ENCODE measurements at places on chromosomes 2 and 18.

DNA sequence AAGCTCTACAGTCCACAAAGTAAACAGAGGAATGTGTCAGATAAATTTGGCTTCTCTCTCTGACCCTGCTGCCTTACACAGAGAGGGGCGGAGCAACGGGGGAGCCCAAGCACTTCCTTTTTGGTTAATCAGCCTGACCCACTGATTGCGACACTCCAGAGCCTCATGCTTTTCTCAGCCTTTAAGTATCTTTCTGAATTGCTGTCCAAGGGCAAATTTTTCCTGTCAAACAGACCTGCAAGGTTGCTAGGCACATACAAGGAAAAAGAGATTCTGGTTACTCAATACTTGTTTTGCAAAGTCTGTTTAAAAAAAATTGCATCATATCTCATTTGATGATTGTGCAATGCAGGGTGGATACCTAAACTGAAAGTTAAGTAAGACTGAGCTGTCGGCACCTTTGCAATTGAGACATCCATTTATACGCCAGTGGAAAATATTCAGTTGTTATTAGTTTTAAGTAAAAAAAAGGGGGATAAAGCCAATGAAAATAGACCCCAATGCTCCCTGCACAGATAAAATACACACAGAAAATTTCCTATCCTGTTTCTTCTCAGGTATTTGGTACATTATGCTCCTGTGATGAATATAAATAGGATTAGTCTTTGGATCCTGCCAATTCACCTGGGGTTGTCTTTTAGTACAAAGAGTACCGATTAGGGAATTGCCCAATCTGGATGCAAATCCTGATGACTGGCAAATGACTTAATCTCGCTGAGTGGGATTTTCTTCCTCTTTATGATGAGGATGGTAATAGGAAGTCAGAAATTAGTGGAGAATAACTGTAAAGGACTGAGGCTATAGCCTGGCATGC is 260.2 kb upstream of the TRIB2 start:
- DNase-seq, result peak; percentile 72

GRCh38 chr2:162925595-162925994 is 87.0 kb upstream of the KCNH7 start:
- no peak for DNase-seq

- DNase-seq, result no peak
These were observed 10.6 kb upstream of the CIB4 start for GRCh38 chr2:26651799-26652198.

DNA sequence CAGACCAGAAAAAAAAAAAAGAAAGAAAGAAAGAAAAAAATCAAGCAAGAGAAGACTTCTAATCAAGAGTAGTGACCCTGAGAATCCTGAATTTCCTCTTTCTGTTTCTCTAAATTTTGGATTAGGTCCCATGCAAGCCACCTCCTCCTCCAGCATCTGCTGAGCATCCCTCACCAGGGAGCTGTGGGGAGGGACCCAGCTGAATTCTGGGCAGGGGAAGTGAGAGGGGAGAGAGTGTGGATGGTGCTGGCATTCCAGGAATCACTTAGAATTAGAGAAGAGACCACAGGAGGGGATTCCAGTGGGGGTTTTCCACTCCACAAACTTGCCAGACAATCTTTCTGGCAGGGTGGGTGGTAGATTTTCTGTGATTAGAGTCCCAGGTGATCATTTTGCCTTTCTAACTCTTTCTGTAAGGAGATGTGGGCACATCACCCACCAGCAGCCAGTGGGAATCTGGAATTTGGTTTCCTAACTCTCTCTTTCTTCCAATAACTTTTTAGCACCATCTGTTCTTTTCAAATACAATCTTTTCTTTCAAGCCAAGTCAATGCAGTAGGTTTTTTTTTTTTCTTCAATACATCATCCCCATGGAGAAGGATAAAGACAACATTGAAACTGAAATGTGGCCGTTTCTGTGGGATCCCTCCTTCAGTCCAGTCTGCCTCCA is 279.2 kb downstream of the CLIP4 start:
- no peak for DNase-seq

DNA sequence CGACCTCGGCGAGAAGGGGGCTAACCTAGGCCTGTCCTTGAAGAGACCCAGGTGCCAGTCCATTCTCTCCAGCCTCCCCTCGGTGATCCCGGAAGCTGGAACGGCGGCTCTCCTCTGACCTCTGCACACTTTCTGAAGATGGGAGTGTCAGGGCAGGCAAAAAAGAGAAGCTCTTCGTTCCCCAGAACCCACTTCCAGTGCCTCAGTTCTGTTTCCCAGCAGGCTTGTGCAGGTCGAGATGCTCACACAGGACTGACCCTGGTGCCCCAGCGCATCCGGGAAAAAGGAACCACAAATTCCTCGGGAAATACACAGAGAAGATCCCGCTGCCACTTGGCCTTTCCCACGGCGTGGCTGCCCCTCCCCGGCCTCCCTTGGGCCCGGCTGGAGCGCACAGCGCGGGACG is 681 bp upstream of the PTPN18 start:
- DNase-seq, result no peak

DNA sequence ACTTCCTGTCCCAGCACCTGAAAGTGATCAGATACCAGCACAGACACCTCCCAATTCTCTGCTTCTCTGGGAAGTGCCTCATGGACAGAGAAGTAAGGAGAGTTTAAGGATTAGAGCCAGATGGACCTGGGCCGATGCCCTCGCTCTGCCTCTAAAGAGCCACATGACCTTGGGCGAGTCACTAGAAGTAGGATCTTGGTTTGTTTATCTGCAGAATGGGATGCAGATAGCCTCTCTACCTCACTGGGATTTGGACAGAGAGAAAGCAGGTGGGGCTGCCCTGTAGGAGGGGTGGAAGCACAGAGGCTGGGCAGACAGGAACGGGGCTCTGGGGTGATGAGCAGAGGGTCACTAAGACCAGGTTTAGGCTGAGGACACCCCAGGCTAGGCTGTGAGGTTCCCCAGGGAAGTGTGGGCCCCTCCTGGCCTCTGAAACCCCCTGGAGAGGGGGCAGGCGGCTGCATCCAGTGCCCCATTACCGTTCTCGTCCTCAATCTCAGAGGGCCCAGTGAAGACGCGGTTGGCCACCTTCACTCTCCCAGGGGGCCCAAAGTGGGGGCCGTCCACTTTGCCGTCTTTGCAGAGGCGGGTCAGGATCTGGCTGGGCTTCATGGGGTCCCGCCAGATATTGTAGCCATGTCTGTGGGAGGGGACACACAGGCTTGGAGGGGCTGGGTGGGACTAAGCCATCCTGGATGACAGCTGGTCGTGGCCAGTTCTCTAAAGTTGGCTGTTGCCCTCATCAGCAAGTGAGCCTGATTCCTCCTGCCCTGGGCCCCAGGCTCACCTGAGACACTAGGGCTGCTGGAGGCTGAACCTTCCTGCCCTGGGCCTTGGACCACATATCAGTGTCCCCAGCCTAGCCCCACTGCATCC is 13.3 kb downstream of the OTOF start:
- DNase-seq, result peak; percentile 1

DNA sequence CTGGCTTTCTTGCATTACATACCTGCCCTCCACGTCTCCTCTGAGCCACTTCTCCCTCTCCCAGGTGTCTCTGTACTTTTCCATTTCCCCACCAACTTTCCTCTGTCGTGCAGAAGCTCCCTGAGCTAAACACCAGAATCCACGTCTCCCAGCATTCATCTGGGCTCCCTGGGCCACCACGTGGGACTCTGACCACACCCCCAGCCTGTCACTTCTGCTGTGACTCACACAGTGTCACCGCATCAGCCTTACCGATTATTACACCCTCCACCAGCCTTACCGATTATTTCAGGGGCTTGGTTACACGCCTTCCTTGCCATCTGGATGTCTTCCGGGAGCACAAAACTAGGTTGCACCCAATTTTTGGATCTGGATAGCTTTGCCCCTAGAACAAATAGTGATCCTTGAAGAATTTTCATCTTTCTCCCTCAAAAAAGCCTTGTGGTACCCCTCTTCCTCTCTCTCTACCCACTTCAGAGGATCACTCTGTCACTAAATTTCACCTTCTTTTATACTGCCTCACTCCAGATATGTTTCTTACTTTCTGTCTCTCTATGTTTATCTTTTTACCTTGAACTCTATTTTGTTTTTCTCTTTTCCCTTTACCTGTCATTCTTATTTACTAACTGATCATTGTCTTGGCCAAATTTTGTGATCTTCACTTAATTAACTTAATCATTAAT is 136.9 kb upstream of the CAB39 start:
- no peak for DNase-seq

DNA sequence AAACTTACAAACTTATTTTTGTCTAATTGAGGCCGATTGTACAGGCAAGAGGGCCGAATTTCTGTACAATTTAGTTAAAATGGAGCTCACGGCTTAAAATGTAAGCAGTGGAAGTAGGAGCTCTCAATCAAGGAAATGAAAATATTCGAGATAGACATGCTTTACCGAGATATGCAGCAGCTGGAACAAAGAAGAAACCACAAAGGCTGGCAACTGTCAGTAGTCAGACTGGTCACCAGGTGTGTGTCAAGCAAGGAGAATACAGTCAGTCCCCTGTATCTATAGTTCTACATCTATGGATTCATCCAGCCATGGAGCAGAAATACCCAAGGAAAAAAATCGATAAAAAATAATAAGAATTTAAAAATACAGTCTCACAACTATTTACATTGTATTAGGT is 122.6 kb downstream of the WDSUB1 start:
- DNase-seq, result no peak

- no peak for DNase-seq
These were observed 22.0 kb downstream of the FAM98A start for GRCh38 chr2:33577084-33577483.

- no peak for DNase-seq
These were observed 15.2 kb downstream of the GNLY start for GRCh38 chr2:85709401-85709811.

DNA sequence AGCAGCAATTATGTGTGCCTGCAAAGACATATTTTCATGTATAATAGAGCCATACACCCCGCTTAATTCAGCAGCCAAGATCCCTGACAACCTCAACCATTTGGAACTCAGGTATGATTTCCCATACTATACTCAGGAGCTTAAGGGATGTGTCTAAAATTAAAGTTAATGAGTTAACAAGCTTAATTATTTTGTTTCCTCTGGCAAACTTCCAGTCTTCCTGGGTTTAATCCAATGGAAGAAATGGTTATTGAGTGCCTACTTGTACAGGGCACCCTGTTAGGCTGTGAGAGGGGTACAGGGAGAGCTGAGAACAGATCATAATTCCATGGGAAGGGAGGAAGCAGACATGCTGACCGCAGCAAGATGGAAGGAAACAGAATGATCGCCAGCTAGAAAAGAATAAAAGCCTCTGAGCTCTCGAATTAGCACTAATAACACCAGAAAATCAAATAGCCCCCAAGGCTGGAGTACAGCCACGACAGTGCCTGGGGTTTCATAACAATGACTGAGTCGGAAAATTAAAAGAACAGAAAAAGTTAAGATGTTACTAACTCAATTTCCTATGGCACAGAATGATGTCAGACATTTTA is 20.8 kb upstream of the CEP68 start:
- no peak for DNase-seq

- DNase-seq, result peak; percentile 78
These were observed at the start of the genes ATG4B and THAP4 for GRCh38 chr2:241637018-241637794. TSS of gene ATG4B (plus strand) at chr2:241637693. CDS start at chr2:241637715, 22 bp downstream. TSS of gene THAP4 (minus strand) at chr2:241637158. CDS start at chr2:241637017, 141 bp downstream.

- no peak for DNase-seq
These were observed 59.6 kb upstream of the SERPINE2 start for GRCh38 chr2:224098481-224099230.

DNA sequence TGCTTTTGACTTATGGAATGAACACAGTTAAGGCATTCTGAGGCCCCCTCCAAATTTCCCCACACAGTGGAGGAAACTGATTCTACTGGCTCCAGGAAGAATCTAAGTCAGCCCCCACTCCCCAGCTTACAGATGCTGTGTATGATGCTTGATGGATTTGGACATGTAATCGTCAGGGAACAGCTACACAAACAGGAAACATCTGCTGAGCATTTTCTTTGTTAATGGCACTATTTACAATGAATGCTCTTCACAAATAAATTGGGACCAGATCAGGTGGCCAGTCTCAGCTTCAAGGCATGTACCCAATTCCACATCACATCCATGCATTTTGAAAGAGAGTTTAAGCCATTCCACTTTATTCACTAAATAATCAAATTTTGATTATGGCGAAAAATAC is 562.3 kb downstream of the SOX11 start:
- no peak for DNase-seq

DNA sequence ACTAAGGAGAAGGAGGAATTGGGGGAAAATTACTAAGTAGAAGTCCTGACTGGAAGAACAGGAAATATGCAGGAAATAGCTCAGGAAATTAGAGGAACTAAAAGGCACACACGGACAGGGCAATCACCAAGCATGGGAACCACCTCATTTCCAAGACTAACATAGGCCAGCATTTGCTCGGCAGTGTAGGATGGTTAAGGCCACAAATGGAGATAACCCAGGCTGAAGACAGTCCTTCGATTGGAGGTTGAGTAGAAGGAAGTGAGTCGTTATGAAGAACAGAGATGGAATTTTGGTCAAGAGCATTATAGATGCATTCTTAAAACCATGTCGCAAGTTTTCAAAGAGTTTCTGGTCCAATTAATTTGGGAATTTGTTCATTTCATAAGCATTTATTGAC is 401.4 kb downstream of the ALK start:
- DNase-seq, result no peak

DNA sequence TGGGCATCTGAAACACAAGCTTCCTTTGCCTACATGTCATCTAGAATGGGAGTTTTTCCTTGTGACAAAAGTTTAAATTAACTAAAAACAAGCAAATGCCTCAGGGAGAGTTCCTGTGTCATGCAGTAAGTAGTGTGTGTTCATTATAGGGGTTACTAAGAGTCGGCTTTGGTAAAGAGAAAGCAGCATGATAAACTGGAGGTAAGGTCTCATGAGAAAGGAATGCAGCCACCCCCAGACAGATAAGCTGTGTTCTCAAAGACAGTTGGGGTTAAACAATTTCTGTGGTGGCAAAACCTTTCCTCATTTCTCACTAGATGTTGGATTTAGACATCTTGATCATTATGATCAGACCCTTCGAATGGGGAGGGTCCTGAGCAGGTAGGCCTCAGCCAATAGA is 129.7 kb downstream of the MAP4K4 start:
- no peak for DNase-seq

- peak; percentile 43 for DNase-seq
These were observed 97.2 kb upstream of the ZCCHC2 start for GRCh38 chr18:62425465-62426190.

- no peak for DNase-seq
These were observed 112.2 kb downstream of the MEIS1 start for GRCh38 chr2:66547118-66547517.

GRCh38 chr2:230227216-230227615 is 1.7 kb downstream of the SP140 start:
- DNase-seq, result no peak

GRCh38 chr2:138421315-138421970 is 80.1 kb upstream of the SPOPL start:
- no peak for DNase-seq

DNA sequence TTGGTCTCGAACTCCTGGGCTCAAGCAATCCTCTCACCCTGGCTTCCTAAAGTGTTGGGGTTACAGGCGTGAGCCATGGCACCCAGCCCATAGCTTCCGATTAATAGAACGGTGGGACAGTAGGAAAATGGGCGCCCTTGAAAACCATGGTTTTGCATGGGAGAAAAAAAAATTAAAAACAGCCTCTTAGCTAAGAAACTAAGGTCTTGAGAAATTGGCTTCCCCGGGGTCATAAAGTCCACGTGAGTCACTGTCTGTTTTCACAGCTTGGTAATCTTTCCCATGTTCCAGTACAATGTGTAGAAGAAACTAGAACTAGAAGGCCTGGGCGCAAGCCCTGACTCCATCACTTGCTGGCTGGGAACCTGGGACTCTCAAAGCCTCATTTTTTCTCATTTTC is 20.7 kb downstream of the B3GNT2 start:
- DNase-seq, result no peak

All from activated naive CD4-positive, alpha-beta T cell treated with anti-CD3 and anti-CD28 coated beads, Interleukin-2, amount 50 U/mL, for 16 hours (primary cell).